ENCODE measurements at places on chromosomes 16 and 17.
A peak's percentile ranks its signal among the peaks of the same experiment; 100 is the strongest.

DNA sequence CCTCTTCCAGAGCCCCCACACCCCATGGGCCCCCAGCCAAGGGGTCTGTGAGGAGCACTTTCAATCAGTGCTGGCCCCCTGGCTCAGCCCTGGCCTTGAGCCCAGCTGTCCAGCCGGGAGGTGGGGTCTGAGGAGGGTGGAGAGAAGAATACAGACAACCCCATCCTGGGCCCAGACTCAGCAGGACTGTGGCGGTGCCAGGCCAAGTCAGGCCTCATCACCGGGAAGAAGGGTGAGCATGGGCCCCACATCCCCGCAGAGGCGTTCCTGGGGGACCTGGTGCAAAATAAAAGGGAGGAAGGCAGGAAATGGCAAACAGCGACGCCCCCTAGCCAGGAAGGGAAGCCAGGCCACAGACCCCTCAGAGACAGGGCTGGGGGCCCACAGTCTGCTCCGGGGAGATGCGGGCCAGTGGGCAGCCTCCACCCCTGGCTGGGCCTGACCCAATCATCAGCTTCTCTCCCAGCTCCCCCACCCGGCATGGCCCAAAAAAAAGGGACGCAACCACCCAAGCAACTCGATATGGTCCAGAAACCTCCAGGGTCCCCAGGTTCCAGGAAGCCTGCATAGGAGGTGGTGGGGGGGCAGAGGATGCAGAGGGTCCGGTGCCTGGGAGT is 20.6 kb downstream of the ZNF423 start:
- no peaks in the 10 kb centered on the region for H3K36me3 ChIP-seq
- H3K4me1 ChIP-seq = peaks cover 54% of the 10 kb centered on the region
- peaks cover 46% of the 10 kb centered on the region for H3K27me3 ChIP-seq
- no peak overlapping the region for H3K4me3 ChIP-seq
- peak overlapping the region; percentile 66 for H3K27ac ChIP-seq
- no peak for DNase-seq

DNA sequence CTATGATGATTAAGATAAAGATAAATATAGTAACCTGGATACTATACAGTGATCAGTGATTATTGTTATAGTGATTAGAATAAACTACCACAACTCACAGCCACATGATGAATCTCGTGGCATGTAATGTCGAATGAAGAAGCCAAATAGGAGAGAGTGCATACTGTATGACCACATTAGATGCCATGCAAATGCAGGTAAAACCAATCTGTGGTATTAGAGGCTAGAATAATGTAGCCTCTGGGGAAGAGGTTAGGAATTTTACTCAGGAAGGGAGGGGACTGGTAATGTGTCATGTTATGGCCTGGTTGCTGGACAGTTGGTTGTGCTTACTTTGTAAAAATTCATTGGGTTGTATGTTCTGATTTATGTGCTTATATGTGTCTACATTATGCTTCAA is 402.7 kb downstream of the CDH13 start:
- no peaks in the 10 kb centered on the region for H3K36me3 ChIP-seq
- no peaks in the 10 kb centered on the region for H3K4me1 ChIP-seq
- no peak overlapping the region for H3K4me3 ChIP-seq
- H3K27ac ChIP-seq = no peak overlapping the region
- no peak for DNase-seq

DNA sequence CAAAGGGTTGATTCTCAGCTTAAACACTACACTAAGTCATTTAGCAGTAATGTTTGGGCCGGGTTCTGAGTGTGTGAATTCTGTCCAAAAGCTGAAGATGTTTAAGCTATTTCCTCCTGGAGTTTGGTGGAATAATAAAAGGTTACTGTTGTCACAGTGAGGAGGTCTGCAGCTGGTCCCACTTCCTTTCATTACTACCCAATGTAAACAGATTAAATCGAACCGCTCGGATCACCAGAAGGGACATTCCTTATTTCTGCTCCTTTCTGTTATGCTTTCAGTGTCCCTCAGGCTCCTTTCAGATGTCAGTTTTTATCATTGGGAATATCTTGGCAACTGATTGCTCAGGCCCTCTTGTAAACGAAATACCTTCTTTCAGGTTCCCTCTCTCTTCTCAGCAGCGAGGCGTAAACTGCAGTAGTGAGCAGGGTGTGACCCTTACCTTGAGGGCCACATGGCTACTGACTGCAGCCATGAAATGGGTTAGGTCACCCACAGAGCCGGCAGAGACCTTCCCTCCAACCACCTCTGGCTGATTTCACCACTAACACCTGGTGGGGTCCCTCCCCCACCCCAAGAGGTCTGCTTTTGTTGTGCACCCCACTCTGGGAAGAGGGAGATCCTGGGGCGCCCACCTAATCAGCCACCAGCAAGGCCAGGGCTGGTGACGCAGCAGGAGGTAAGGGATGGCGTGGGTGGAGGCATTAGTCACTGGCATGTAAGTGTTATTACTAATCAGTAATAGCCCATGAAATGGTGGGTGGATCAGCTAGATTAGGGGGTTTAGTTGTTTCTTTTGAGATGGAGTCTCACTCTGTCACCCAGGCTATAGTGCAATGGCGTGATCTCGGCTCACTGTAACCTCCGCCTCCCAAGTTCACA is 117.6 kb downstream of the VPS53 start:
- H3K4me1 ChIP-seq = no peaks in the 10 kb centered on the region
- H3K27ac ChIP-seq = no peak overlapping the region
- no peak for DNase-seq
- H3K4me3 ChIP-seq = no peak overlapping the region
- H3K36me3 ChIP-seq = peaks cover 10% of the 10 kb centered on the region

DNA sequence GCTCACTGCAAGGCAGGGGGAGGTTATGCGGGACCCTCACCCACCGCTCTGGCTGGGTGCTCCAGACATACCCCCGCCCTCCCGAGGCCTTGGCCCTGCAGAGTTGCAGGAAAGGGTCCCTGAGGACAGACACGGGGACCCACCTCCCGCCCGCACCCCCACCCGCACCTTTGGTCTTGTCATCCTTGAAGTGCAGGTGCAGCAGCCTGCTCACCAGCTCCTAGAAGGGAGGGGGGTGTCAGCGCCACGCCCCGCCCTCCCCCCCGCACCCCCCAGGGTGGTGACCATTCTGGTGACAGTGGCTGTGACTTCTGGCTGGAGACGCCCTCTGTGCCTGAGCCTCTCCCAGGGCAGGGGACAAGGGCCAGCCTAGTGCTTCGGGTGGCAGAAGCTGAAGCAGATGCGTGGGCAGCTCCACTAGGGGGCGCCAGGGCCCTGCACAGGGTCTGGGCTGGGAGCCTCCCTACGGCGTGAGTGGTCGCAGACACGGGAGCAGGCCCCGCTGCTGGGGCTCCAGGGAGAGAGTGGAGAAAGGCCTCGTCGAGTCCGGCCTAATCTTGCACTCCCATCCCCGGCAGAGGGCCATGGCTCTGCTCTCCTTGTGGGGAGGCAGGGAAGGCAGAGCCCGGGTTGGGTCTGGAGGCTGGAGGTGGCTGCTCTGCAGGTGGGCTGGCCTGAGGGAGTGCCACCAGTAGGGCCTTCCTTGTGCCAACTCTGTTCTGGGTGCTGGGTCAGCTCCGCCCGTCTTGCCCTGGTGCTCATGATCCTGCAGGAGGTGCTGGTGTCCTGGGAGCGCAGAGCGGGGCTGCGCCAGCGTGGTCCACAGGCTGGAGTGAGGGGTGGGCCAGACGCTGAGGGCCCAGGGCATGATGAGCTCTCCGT is 2.7 kb downstream of the CENPX start:
- H3K4me1 ChIP-seq = peaks cover 40% of the 10 kb centered on the region
- H3K36me3 ChIP-seq = peaks cover 17% of the 10 kb centered on the region
- no peaks in the 10 kb centered on the region for H3K27me3 ChIP-seq
- DNase-seq = peak; percentile 73
- H3K4me3 ChIP-seq = no peak overlapping the region

DNA sequence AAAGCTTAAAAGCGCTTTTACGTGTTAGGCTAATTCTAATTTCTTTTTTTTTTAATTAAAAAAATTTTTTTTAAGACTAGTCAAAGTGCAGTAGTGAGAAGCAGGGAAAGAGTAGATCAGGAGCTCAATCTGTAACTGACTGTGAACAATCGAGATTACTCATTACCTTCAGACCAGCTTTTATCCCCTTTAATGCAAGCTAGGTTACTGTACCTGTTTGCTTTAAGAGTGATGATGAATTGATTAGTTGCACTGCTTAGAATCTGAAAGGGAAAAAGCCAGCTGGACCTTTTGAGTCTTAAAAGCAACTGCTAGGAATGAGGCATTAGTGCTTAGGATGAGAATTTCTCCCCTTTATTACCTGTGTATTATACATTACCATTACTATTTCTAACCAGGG is 19.0 kb downstream of the PSMD11 start:
- no peak overlapping the region for H3K4me3 ChIP-seq
- no peak for DNase-seq
- no peaks in the 10 kb centered on the region for H3K4me1 ChIP-seq

DNA sequence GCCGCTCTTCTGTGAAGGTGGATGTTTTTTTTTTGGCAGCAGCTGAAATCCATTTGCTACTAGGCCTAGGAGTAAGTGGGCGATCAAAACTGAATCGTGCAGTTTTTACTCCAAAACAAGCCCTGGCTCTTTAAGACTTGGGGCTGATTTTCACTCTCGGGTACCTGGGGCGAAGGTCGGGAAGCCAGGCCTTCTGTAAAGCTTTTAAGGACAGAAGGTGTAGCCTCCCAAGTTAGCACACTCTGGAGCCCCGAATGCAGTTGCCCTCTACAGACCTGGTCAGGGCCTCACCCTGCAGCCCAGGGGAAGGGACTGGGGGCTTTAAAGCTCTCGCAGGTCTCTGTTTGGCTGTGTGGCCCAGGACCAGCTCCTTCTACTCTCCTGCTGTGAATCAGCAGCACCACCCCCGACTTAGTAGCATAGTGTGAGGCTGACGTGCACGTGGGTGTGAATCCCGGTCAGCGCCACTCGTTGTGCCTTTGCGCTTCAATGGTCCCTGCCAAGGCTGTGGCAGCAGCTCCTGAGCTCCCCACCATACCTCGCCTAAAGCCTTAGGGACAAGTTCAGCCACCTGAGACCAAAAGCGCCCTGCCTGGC is 49.9 kb downstream of the TMEM235 start:
- H3K36me3 ChIP-seq = no peaks in the 10 kb centered on the region
- H3K4me1 ChIP-seq = no peaks in the 10 kb centered on the region
- no peak overlapping the region for H3K4me3 ChIP-seq
- no peaks in the 10 kb centered on the region for H3K27me3 ChIP-seq
- no peak for DNase-seq

GRCh38 chr17:82180776-82181528 is 31.7 kb downstream of the CCDC57 start:
- H3K4me3 ChIP-seq = no peak overlapping the region
- no peak for DNase-seq
- H3K27ac ChIP-seq = no peak overlapping the region
- no peaks in the 10 kb centered on the region for H3K4me1 ChIP-seq

GRCh38 chr17:16446338-16446983 is 31.1 kb downstream of the TRPV2 start:
- no peaks in the 10 kb centered on the region for H3K27me3 ChIP-seq
- peaks cover 28% of the 10 kb centered on the region for H3K36me3 ChIP-seq
- peak overlapping the region; percentile 93 for H3K27ac ChIP-seq
- H3K4me3 ChIP-seq = no peak overlapping the region

- H3K4me1 ChIP-seq = no peaks in the 10 kb centered on the region
- H3K27ac ChIP-seq = no peak overlapping the region
- peaks cover 53% of the 10 kb centered on the region for H3K36me3 ChIP-seq
- no peak overlapping the region for H3K4me3 ChIP-seq
- DNase-seq = no peak
These were observed 66.4 kb downstream of the HELZ start for GRCh38 chr17:67178555-67178954.

DNA sequence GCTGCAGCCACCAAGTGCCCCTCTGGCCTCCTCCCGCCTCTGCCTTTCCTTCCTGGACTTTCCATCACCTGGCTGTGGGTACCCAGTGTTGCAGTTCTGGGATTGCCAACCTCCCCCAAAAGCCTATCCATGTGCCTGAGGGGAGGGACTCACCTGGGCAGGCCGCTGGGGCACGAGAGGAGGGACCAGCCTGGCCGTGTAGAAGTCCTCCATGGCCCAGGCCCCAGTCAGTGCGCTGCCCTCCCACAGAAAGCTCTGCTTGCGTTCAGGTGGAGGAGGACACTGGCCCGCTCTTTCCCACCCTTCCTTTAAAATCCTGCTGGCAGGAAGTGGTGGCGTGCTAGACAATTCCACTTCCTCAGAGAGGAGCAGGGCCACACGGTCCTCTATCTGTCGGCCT is 14.2 kb downstream of the SLX4 start:
- peaks cover 39% of the 10 kb centered on the region for H3K36me3 ChIP-seq
- no peaks in the 10 kb centered on the region for H3K4me1 ChIP-seq
- no peak overlapping the region for H3K27ac ChIP-seq
- no peaks in the 10 kb centered on the region for H3K27me3 ChIP-seq
- H3K4me3 ChIP-seq = no peak overlapping the region
- no peak for DNase-seq

GRCh38 chr17:7747635-7748071 is 30.1 kb downstream of the DNAH2 start:
- H3K27me3 ChIP-seq = no peaks in the 10 kb centered on the region
- no peaks in the 10 kb centered on the region for H3K36me3 ChIP-seq
- no peak overlapping the region for H3K4me3 ChIP-seq
- no peak overlapping the region for H3K27ac ChIP-seq
- peak; percentile 26 for DNase-seq

GRCh38 chr17:44014133-44014436 is 678 bp downstream of the TMEM101 start:
- H3K27me3 ChIP-seq = no peaks in the 10 kb centered on the region
- H3K4me1 ChIP-seq = peaks cover 17% of the 10 kb centered on the region
- H3K27ac ChIP-seq = peak overlapping the region; percentile 81
- H3K36me3 ChIP-seq = peaks cover 31% of the 10 kb centered on the region
- H3K4me3 ChIP-seq = peak overlapping the region; percentile 70

DNA sequence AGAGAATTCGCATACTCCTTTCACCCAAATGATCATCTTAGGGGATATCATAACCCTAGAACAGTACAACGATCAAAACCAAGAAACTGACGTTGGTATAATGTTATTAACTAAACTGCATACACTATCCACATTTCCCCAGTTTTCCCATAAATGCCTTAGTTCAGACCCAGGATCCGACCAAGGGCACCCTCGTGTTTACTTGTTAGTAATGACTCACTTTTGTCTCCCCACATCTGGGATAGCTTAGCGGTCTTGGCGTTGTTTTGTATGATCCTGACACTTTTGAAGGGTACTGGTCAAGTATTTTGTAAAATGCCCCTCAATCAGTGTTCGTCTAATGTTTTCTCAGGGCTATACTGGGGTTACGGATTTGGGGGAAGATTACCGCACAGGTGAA is 8.0 kb downstream of the HS3ST3A1 start:
- H3K36me3 ChIP-seq = no peaks in the 10 kb centered on the region
- H3K4me3 ChIP-seq = no peak overlapping the region
- no peak for DNase-seq
- no peaks in the 10 kb centered on the region for H3K4me1 ChIP-seq
- peaks cover 5% of the 10 kb centered on the region for H3K27me3 ChIP-seq

- peaks cover 76% of the 10 kb centered on the region for H3K4me1 ChIP-seq
- H3K4me3 ChIP-seq = no peak overlapping the region
- peak overlapping the region; percentile 20 for H3K27ac ChIP-seq
- DNase-seq = peak; percentile 63
These were observed 16.7 kb downstream of the HSD11B2 start for GRCh38 chr16:67447508-67448076.

GRCh38 chr16:10314811-10315210 is 71.0 kb upstream of the ATF7IP2 start:
- H3K4me3 ChIP-seq = no peak overlapping the region
- H3K27ac ChIP-seq = no peak overlapping the region
- H3K27me3 ChIP-seq = no peaks in the 10 kb centered on the region
- H3K36me3 ChIP-seq = no peaks in the 10 kb centered on the region
- DNase-seq = no peak

- H3K27ac ChIP-seq = no peak overlapping the region
- no peaks in the 10 kb centered on the region for H3K4me1 ChIP-seq
- H3K4me3 ChIP-seq = no peak overlapping the region
- no peak for DNase-seq
These were observed 660.1 kb upstream of the RBFOX1 start for GRCh38 chr16:6672507-6672906.
